LoVo (cell line): ENCODE measurements at places on chromosomes 5 and 9.

GRCh38 chr9:83441390-83441789, 96.8 kb downstream of the FRMD3 start:
- DNase-seq: no peak

GRCh38 chr9:137431416-137431931, 8.3 kb downstream of the NOXA1 start:
- DNase-seq: no peak

- DNase-seq: no peak
Observed at GRCh38 chr9:93190656-93191353, 6.9 kb downstream of the WNK2 start.

DNA sequence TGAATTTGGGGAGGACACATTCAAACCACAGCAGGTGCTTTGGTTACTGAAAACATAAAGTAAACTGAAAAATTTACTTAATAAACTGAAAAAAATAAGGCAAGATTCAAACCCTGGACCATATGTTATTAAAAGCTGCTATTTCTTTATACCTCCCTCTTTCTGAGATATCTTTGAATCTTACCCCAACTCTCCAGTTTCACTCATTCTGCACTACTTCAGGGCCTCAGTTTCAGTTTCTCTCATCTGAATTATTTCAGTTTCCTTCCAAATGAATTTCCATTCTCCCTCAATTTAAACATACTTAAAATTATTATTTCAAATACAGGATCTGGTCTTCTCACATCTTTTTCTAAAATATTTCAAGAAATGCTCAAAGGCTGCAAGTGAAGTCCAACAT, 4.9 kb upstream of the OXCT1 start:
- no peak for DNase-seq

- DNase-seq: peak; percentile 71
Observed at GRCh38 chr5:148374690-148375360, 8.9 kb upstream of the FBXO38 start.

DNA sequence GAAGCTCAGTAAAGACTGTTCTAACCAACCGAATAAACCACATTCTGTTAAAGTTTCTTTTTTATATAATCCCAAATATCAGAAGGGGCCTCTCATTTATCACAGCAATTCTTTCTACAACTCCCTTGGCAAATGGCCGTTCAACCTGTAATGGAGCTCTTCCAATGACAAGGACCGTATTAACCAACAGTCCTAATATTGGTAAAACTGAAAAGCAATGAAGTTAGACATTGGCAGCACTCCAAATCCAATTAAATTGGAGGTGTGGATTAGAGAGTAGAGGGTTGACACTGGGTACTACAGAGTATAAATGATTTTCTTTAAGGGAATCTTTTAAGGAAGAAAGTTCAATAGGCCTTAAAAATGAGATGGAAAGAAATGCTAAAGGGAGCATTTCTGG, 842 bp downstream of the TMED7 start:
- DNase-seq: peak; percentile 9

GRCh38 chr5:165029099-165029870, 1523.9 kb downstream of the MAT2B start:
- no peak for DNase-seq

GRCh38 chr5:77210964-77211690, 647 bp downstream of the PDE8B start:
- no peak for DNase-seq

- no peak for DNase-seq
Observed at GRCh38 chr5:26578002-26578401, 460.4 kb downstream of the CDH9 start.

GRCh38 chr5:150758203-150758530, 650 bp downstream of the DCTN4 start:
- DNase-seq: no peak

DNA sequence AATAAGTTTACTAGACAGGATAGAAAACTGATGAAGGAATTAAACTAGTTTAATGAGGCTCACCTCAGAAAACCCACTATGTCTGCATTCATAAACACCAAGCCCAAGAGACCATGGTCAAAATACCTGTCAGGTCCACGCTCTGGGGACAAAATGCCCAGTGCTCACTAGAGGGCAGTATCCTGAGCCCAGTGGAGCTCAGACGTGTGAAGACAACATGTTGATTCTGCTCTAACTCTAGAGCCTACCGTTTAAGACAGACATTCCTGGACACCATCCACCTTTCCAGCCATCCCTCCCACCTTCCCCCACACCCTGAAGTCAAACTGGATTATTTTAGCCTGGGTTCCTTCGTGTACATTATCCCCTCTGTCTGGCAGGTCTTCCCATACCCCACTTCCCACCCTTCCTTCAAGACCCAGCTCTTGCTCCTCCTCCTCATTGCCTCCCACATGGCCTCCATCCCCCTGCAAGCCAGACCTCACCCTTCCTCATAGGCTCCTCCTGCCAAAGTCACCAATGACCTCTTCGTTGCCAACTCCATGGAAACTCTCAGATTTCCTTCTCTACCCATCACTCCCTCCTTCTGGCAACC, 142.3 kb upstream of the FSTL4 start:
- peak; percentile 20 for DNase-seq

- DNase-seq: no peak
Observed at GRCh38 chr5:132099076-132099748, 25.6 kb downstream of the CSF2 start.

GRCh38 chr9:108547411-108548135, 308.2 kb downstream of the ACTL7B start:
- no peak for DNase-seq

GRCh38 chr9:76820431-76820830, 56.2 kb downstream of the PCA3 start:
- no peak for DNase-seq

GRCh38 chr5:9554122-9554521, 8.2 kb upstream of the SEMA5A start:
- peak; percentile 35 for DNase-seq

- DNase-seq: no peak
Observed at GRCh38 chr5:177336112-177336511, 15.4 kb downstream of the LMAN2 start.

DNA sequence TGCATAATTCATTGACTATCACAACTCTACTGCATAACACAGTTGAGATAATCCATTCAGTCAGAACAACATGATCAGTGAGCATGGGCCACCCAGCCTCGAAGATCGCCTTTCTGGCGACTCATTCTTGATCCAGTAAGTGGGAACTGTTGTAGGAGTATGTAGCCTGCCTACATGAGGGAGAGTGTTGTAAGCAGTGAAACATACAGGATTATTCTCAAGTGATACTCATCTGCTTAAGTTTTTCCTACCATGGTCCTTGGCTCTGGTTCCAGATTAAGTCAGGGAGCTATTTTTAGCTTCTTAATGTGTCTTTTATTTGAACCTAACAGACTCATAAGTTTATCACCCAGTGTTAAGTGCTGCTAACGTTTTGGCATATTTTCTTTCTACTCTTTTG, 44.0 kb downstream of the TNPO1 start:
- DNase-seq: no peak
